ENCODE measurements at places on chromosomes 16 and 17. TPM values are rescaled to one million over a fixed set of nuclear protein-coding genes. Genes with fewer than 3 reads are reported as not detected.

The CDH3 gene
- total RNA-seq = not detected

The LHX1 gene
- 0.46 TPM for total RNA-seq

The OR2C1 gene
- total RNA-seq = not detected

DNA sequence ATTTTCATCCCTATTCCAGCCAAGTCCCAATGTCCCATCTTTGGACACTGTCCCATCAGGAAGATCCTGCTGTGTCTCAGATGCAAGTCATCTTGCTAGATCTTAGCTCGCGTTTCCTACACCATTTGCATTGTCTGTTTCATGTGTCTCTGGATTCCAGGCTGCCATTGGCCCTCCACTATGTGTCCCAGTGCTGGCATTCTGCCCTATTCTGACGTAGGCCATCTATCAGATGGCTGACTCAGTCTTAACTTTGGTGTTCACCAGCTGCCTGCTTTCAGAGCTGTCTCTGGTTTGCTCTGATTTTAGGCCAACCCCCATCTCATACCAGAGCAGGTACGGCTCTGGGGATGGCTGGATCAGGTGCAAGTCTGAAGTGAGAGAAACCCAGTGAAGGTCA lies 300.9 kb upstream of the ASIC2 start:
- no peaks in the 10 kb centered on the region for H3K36me3 ChIP-seq
- no peak for DNase-seq
- H3K4me1 ChIP-seq = no peaks in the 10 kb centered on the region
- no peak overlapping the region for H3K27ac ChIP-seq
- no peak overlapping the region for H3K4me3 ChIP-seq

DNA sequence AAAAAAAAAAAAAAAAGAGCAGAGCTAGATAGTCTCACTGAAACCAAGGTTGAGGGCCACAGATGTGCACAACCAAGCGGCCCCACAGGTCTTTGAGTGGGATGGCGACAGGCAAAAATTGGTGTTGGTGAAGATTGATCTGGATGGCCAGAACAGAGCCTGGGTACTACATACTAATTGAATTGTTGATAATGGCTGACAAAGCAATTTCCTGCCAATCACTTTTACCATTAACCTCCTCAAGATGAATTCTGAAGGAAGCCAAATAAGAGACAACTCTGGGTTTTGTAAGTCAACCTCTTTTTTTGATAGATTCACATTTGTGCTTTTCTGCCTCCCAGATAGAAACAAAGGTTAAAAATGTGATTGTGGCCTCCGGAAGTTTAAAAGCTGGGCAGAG lies 19.4 kb upstream of the HS3ST3B1 start:
- no peaks in the 10 kb centered on the region for H3K36me3 ChIP-seq
- no peak overlapping the region for H3K27ac ChIP-seq
- no peaks in the 10 kb centered on the region for H3K4me1 ChIP-seq
- DNase-seq = no peak
- no peak overlapping the region for H3K4me3 ChIP-seq
- H3K27me3 ChIP-seq = no peaks in the 10 kb centered on the region

DNA sequence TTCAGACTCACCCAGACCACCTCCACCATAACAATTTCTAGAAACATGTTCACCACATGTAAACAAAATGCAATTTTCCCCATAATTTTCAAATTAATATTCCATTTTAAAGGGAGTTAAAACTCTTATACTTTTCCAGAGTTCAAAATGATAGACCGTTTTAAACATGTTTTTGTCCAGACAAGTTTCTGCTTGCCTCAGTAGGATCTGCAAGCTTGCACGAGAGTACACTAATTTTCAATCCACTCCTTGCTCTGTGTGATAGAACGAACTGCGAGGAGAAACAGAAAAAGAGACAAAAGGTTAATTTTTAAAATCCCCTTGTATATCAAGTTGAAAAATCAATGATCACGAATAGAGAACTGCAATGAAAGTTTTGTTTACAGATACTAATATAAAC lies 7.1 kb downstream of the FAHD1 start:
- H3K4me1 ChIP-seq = peaks cover 3% of the 10 kb centered on the region
- no peak for DNase-seq
- no peaks in the 10 kb centered on the region for H3K36me3 ChIP-seq
- no peaks in the 10 kb centered on the region for H3K27me3 ChIP-seq
- H3K4me3 ChIP-seq = no peak overlapping the region

GRCh38 chr17:58066401-58066800 lies 16.8 kb upstream of the DYNLL2 start:
- H3K27me3 ChIP-seq = no peaks in the 10 kb centered on the region
- no peaks in the 10 kb centered on the region for H3K4me1 ChIP-seq
- no peak for DNase-seq
- H3K27ac ChIP-seq = no peak overlapping the region

GRCh38 chr17:77058016-77058415 lies 82.8 kb upstream of the SEC14L1 start:
- H3K4me1 ChIP-seq = no peaks in the 10 kb centered on the region
- no peak overlapping the region for H3K4me3 ChIP-seq
- H3K36me3 ChIP-seq = no peaks in the 10 kb centered on the region
- no peak for DNase-seq
- no peak overlapping the region for H3K27ac ChIP-seq
- H3K27me3 ChIP-seq = no peaks in the 10 kb centered on the region

DNA sequence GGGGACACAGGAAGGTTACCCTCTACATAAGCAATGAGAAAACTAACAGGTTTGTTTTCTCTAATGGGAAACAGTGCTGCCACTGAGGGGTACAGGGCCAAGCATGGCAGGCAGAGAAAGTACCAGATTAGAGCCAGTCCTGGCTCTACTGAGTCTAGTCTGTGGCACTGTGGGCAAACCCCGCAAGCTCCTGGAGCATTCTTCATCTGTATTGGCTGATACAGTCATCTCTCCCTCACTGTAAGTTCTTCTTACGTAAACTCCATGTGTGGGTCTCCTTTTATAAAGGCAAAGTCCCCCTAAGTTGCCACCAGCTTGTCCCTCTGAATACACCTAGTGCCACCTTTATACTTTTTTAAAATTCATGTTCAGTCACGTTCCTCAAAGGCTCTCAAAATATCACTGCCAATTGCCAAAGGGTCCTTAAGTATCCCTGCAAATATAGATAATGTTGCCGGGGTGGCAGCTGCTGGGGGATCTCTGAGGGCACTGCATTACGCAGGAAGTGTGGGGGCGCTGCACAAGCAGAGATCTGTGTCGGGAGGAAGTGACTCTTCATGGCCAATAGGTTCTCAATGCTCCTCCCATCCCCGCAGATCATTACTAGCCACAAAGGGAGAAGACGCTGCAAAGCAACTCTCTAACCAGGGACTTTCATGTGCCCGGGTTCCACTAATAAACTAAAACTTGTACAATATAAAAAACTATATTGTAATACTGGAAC lies 18.8 kb downstream of the XPO6 start:
- peak overlapping the region; percentile 52 for H3K4me3 ChIP-seq
- peak overlapping the region; percentile 69 for H3K27ac ChIP-seq
- DNase-seq = peak; percentile 69
- H3K4me1 ChIP-seq = peaks cover 76% of the 10 kb centered on the region
- H3K36me3 ChIP-seq = peaks cover 7% of the 10 kb centered on the region
- no peaks in the 10 kb centered on the region for H3K27me3 ChIP-seq

DNA sequence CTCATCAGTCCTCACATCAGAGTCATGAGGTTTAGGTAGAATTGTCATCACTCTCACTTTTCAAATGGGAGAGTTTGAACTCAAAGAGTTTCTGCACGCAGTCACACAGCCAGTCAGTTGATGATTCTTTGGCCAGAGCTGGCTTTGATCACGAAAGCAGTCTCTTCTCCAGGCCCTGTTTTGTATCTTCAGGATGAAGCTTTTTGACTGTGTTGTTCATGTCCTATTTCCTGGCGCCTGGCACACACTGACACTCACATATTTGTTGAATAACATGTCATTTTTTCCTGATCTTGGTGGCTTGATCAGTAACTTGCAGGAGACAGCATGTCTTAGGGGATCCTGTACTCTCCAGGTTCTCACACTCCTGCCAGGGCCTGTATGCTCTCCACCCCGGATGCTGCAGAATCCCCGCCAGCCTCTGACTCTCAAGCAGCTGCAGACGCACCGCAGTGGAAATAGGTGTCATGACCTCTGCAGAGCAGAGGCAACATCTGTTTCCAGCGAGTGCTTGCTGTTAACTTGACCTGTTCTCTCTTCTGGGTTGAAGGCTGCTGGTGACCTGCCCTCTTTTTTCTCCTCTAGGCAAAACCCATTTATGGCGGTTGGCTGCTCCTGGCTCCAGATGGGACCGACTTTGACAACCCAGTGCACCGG lies 33.0 kb downstream of the MPRIP start:
- H3K27me3 ChIP-seq = no peaks in the 10 kb centered on the region
- H3K4me3 ChIP-seq = no peak overlapping the region
- DNase-seq = no peak
- H3K36me3 ChIP-seq = peaks cover 12% of the 10 kb centered on the region

DNA sequence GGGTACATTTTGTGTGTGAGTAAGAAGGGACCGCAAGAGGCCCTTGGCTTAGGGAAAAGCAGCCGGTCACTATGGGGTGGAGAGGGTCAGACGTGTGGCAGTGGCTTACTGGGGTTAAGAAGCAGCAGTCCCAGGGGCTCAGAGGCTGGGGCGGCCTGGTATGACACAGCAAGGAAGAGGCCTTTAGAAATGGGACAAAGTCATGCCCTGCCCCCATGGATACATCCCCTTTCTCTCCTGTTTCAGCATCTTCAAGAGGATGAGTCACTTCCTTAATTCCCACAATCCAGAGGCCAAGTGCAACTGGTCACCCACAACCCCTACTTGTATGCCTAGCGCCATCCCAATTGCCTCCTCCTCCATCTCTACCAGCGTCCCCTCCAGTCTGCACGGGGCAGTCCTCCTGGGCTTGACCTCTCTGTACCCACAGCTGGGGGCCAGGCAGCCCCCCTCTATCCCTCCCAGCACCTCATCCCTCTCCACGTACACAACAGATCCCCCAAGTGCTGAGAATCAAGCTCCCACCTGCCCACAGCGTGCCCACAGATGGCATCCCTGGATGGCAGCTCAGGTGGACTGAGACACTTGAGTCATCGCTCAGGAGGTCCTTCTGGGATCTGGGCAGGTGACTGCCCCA lies 6.9 kb upstream of the EFTUD2 start:
- no peaks in the 10 kb centered on the region for H3K27me3 ChIP-seq
- H3K36me3 ChIP-seq = no peaks in the 10 kb centered on the region
- H3K4me1 ChIP-seq = no peaks in the 10 kb centered on the region
- no peak overlapping the region for H3K4me3 ChIP-seq
- peak overlapping the region; percentile 24 for H3K27ac ChIP-seq

DNA sequence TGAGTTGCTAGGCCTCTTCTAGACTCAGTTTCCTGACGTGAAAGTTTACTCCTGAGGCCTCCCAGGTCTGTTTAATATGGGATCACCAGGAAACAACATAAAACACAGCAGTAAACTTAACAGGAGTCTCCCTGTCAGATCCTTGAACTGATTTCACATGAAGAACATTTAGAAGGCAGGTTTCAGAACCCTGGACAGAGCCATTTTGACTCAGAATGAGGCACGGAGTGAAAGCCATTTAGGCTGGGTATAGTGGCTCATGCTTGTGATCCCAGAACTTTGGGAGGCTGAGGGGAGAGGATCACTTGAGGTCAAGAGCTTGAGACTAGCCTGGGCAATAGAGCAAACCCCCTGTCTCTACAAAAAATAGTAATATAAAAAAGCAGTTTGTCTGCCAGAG lies 289.1 kb downstream of the CA10 start:
- no peaks in the 10 kb centered on the region for H3K4me1 ChIP-seq
- no peak overlapping the region for H3K4me3 ChIP-seq
- no peak overlapping the region for H3K27ac ChIP-seq
- no peaks in the 10 kb centered on the region for H3K27me3 ChIP-seq
- H3K36me3 ChIP-seq = no peaks in the 10 kb centered on the region

The PRKCB gene
- 96.5 TPM for total RNA-seq

The TNFSF13 gene
- total RNA-seq = 1.6 TPM

DNA sequence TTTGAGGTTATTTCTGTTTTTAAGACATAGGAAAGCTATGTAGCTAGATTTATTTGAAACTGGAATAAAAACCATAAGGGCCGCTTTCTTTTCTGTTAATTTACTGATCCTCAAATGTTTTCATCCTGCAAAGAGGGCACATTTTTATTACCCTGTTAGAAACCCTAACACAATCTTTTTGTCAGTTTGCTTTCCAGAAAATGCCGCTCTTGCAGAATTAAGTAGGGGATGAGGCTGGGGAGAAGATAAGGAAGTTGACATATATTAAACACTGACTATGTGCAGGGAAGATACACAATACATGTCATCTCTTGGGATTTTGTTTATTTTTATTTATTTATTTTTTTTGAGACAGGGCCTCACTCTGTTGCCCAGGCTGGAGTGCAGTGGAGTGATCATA lies 15.7 kb downstream of the USP43 start:
- DNase-seq = no peak
- H3K36me3 ChIP-seq = no peaks in the 10 kb centered on the region
- H3K27me3 ChIP-seq = no peaks in the 10 kb centered on the region
- H3K4me1 ChIP-seq = no peaks in the 10 kb centered on the region
- H3K27ac ChIP-seq = no peak overlapping the region

The NPW gene
- 9.4 TPM for total RNA-seq
